ENCODE measurements at places on chromosomes 3 and 15.

DNA sequence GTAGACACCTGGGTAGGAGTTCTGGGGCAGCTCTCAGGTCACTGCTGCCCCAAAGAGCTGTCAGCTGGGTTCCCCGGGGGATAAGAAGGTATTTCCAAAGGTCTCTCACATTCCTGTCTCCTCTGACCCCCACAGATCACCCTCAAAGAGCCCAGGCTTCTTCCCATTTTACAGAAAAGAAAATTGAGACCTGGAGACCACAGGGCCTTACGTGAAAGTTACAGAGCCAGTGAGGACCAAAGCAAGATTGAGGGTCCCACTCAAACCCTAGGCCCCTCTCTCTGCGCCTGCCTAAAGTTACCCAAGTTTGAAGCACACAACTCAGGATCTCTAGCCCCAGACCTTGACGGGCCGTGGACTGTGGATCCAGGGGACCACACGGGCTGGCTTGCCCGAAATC is 3.9 kb upstream of the ATP2B2 start:
- DNase-seq, result no peak

DNA sequence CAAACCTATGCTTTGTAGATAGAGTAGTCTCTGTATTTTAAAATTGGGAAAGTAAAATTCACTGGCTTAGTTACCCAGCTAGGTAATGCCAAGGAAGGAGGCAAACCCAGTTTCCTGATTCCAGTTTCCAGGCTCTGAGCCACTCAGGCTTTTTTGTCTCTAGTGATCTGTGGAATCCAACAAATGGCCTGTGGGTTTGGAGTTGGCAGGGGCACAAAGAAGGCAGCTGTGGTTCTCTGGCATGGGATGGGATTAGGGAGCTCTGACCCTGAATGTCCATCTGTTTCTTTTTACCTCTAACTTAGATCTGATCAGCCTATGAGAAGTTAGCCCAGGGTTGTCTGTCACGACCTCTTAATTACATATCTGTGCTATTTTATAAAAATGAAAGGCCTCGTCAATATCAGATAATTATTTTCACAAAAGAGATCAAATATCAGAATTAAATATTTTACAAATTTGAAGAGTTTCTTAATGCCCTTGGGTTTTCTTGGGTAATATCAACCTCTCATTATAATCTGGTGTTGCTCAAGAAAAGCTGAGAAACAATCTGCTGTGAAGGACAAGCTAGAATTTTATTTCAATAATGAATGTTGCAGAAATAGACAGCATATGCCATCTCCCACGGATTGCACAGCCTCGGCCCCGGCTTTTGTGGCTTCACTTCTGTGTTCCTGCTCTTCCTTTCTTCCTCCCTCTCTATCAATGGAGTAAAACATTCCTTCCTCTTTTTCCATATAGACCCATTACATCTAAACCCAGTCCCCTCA is 63.7 kb upstream of the DAZL start:
- DNase-seq, result no peak

GRCh38 chr3:121562148-121562547 is 5.6 kb upstream of the ARGFX start:
- DNase-seq, result no peak

DNA sequence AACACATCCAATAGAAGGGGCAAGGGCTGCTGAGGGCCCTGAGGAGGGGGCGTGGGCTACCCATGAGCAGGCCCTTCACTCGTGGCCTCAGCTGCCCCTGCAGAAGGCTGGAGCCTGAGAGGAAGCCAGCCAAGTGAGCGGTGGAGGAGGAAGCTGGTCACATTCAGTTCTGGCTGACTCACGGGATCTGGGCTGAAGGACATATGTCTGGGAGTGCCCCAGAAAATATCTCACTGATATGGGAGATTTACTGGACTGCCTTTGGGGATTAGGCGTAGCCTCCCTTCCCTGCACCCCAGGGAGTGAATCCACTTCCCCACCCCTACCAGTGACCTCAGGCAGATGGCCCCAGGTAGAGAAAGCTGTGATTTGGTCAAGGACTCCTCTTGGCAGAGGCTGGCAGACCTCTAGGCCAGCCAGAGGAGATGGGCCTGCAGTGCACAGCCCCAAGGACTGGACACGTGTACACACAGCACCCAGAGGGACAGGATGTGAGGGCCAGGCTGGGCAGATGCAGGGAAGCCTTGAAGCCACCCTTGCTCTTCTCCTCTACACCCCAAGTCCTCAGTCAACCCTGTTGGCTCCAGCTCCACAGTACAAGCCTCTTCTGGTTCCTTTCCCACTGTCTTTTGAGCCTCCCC is 14.2 kb upstream of the ANKDD1A start:
- no peak for DNase-seq

DNA sequence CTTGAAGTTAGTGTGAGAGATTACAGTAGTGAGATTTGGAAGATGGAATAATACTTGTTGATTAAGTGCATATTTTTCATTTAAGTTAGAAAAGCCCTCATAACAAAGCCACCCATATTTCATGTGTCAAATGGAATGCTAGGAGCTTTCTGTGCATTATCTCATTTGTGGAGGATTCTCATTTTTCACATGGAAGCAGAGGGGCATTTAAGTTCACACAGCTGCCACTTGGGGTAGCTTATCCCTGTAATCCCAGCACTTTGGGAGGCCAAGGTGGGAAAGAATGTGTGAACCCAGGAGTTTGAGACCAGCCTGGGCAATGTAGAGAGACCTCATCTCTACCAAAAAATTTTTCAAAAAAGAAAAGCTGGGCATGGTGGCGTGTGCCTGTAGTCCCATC is 55.2 kb downstream of the RAB7A start:
- DNase-seq, result no peak

- DNase-seq, result no peak
These were observed 557.0 kb upstream of the SGO1 start for GRCh38 chr3:20742903-20743552.
